Activated CD8-positive, alpha-beta T cell treated with anti-CD3 and anti-CD28 coated beads, Interleukin-2, amount 10 ng/mL, durations not matched to agents 7 days and 5 days (primary cell): ENCODE measurements at places on chromosomes 5 and 9.

GRCh38 chr9:95494022-95494415 is 22.8 kb downstream of the PTCH1 start:
- DNase-seq: no peak

- DNase-seq: no peak
These were observed 365.9 kb downstream of the DMAC1 start for GRCh38 chr9:7433508-7434292.

DNA sequence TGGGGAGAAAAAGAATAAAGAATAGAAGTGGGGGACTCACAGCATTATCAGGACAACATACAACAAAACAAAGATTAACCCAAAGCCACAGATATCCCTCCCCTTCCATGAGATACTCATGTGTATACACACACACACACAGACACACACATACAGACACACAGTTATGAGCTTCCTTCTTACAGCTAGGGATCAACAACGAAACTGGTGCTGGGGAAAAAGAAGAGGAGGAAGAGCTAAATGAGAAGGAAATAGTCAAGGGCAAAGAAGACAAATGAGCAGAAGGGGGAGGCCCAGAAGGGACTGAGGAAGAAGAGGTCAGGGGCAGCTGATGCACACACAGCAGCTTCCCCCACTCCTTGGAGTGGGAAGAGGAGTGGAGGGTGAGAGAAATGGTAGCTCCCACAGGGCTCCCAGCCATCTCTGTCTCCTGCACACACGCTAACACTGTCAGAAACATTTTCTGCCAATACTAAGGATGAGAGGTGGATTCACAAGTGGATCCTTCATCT is 66.2 kb downstream of the SIL1 start:
- no peak for DNase-seq

DNA sequence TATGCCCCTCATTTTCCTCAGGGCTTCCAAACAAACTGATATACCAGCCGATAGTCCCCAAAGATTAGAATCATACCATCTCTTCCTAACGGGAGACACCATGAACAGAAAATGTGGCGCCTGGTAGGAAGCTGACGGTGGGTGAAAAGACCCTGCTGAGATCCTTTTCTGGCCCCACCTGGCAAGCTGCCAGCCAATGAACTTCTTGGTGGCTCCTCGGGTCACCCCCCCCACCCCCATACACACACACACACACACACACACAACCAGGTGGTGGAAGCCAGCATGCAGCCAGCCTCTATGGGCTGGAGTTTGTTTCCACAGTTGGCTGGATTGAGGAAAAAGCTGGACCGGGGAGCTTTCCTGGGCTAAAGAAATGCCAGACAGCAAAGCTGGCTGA is 4.8 kb upstream of the CCIN start:
- DNase-seq: no peak

- DNase-seq: no peak
These were observed 140.2 kb downstream of the WDR70 start for GRCh38 chr5:37519304-37519703.

DNA sequence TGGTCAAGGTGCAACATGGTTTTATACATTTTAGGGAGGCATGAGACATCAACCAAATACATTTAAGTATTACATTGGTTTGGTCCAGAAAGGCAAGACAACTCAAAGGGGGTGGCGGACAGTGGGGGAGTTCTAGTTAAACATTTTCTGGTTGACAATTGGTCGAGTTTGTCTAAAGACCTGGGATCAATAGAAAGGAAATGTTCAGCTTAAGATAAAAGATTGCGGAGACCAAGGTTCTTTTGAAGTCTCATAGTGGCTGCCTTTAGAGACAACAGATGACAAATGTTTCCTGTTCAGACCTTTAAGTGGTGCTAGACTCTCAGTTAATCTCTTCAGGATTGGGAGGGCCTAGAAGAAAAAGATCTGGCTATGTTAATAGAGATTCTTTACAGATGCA is 47.7 kb upstream of the TTC39B start:
- peak; percentile 24 for DNase-seq

- DNase-seq: no peak
These were observed 95.5 kb upstream of the ERBIN start for GRCh38 chr5:65830856-65831255.

GRCh38 chr9:20783057-20784038 is 99.3 kb downstream of the FOCAD start:
- no peak for DNase-seq

- no peak for DNase-seq
These were observed 131.7 kb upstream of the VLDLR start for GRCh38 chr9:2489838-2490314.

DNA sequence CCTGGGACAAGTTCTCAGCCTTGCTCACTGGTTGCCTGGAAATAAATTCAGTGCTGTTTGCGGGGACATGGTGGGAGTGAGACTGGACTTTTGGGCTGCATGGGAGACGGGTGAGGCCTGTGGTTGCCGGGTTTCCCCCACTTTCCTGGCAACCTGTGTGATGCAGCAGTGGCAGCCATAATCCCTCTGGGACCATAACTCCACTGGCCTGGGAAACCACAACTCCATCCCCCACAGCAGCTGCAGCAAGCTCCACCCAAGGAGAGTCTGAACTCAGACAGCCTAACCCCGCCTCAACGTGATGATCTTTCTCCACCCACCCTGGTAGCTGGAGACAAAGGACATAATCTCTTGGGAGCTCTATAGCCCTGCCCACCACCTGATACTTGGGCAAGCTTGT is 349.9 kb downstream of the PIK3R1 start:
- no peak for DNase-seq

- DNase-seq: no peak
These were observed 204.1 kb downstream of the DEPDC1B start for GRCh38 chr5:60495644-60496520.

- no peak for DNase-seq
These were observed 5.6 kb downstream of the LARS1 start for GRCh38 chr5:146176805-146177204.

GRCh38 chr5:119966028-119966427 is 336.7 kb downstream of the FAM170A start:
- no peak for DNase-seq

DNA sequence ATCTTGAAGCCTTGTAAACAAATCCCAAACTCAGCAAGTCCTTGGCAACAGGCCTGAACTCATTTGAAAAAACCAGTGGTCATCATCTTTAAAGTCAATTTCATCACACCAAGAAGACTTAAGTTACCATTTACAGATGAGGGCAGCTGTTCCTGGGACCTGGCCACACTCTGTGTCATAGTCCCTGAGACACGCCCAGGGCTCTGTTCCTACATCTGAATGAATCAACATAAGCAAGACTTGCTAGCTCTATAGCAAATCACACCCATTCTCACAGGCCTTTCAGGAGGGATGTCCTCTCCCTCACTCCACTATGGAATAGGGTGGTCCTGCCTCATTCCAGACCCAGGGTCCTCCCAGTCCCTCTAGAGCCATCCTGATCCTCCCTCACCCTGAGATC is 142.8 kb downstream of the NSG2 start:
- DNase-seq: no peak

DNA sequence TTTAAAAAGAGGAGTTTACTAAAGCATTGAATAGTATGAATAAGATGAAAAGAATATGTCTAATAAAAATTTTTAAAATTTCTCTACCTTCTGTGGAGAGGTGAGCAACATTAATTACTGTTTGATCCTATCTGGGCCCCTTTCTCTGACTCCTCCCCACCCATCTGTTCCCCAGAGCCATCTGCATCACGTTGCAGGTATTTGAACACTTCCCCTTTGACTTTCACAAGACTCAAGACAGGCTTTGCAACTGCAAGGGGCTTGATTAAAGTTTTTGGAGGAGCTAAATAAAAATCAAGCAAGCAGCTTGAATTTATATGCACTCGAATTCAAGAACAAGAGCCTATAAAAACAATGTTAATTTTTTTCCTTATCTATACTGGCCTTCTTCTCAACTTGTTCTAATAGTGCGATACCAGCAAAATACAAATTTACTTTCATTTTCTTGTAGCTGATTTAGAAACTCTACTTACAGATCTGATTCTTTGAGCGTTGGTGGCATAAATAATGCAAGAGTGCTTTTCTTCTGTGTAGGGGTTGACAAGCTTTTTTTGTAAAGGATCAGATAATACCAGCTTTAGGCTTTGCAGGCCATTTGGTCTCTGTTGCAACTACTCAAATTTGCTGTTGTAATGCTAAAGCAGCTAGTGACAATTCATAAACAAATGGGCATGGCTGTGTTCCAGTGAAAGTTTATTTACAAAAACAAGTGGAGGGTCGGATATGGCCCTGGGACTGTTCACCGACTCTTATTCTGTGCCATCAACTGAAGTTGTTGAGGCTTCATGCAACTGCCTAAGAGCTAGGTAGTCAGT is 21.2 kb downstream of the TXNDC8 start:
- no peak for DNase-seq

- DNase-seq: peak; percentile 41
These were observed 10.0 kb upstream of the GRIN1 start for GRCh38 chr9:137128862-137129455.

DNA sequence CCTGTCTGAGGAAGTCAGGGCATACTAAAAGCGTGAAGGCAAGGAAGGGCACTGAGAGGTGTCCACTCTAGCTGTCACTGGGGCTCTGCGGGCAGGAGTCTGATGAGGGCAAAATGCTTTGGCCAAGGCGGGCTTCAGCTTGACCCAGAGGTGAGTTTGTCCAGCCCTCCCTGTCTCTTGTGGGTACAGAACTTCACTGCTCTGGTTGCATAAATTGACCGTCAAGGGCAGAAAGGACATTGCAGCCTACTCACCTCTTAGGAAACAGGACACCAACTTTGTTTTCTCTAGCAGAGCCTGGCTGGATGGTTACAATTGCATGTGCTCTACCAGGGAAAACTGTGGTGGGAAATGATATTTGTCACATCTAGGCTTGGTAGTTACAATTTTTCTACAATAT is 170.9 kb downstream of the TMEM38B start:
- DNase-seq: no peak

GRCh38 chr5:33271606-33272005 is 169.2 kb upstream of the TARS1 start:
- DNase-seq: no peak

- DNase-seq: no peak
These were observed 203.9 kb downstream of the CWC27 start for GRCh38 chr5:64972591-64972990.

DNA sequence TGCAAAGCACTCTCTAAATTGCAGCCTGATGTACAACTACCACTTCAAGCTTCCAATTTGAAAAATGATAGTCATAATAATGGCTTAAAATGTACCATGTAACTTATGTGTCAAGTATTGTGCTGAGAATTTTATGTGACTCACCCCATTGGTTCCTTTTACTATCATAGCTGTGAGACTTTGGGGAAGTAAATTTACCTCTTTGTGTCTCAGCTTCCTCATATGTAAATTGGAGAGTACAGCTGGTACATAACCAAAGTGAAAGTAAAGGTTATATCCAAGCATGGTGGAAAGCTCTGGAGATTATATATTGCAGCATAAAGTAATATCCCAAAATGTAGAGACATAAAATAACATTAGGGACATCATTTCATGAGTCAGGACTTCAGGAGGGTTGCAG is 2200.4 kb upstream of the C9orf72 start:
- DNase-seq: no peak

DNA sequence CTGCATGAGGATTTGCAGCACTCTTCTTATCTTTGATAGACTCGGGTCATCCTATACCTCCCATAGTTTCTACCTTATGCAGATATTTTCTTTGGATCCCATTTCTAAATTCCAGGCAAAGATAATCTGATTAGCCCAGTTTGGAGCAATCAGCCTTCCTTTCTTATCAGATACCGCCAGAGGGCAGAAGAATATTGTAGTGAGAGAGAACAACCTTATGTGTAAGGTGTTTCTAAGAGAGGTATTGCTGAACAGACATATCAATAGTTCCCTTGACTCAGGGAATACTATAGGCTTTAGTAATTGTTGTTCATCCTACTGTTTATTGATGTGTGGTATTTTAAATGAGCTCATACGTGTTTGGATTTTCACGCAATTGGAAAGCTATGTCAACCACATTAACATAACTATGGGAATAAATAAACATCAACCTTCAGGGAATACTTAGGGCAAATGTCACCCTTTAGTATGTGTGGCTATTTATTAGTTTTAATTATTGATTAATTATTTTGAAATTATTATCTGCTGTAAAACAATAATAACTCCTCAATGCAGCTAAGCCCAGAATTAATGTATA is 1435.2 kb upstream of the CDH9 start:
- no peak for DNase-seq

- DNase-seq: no peak
These were observed 172.3 kb upstream of the CDH6 start for GRCh38 chr5:31021181-31021624.

- DNase-seq: no peak
These were observed 139.0 kb downstream of the CACNA1B start for GRCh38 chr9:138016406-138017187.

- no peak for DNase-seq
These were observed 1.5 kb downstream of the SEPTIN8 start for GRCh38 chr5:132775476-132775961.

DNA sequence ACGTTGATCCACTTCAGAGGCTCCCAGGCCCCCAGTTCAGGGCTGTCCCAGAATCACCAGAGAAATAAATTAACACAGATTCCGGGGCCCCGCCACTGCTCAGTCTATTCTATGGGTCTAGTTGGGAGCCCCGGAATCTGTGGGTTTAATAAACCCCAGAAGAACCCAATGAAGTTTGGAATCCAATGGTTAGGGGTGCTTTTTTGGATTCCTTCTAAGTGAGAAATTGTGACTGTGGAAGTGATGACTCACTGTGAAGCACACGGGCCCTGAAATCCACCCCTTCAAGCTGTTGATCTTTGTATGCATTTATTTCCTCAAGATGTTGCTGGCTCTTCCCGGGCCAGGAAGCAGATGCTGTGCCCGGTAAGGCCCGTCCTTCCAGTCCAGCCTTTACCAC is 57.3 kb upstream of the SLC28A3 start:
- DNase-seq: no peak

GRCh38 chr5:153584126-153584959 is 93.9 kb downstream of the GRIA1 start:
- DNase-seq: no peak

DNA sequence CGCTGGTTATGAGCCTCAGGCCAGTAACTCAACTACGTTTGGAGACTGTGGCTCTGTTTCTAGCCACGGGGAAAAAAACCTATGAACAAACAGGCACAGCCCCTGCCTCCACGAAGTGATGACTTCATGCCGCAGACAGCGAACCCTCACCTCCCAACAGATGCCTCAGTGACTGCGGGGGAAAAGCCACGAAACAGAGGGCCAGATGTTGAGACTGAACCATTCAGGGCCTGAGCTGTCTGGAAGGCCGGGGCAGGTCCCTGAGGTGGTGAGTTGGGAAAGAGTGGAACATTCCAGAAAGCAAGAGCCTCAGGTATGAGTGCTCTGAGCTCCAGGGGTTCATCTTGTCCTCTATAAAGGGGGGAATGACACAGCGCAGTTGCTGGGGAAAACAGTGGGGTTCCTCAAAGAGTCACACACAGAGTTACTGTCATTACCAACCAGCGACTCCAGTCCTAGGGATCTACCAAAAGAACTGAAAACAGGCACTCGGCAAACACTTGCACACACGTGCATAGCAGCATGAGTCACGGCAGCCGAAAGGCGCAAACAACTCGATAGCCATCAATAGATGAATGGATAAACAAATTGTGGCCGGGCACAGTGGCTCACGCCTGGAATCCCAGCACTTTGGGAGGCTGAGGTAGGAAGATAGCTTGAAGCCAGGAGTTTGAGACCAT is 15.3 kb downstream of the PLPP7 start:
- DNase-seq: no peak
